ENCODE measurements at places on chromosomes 13 and 19.

GRCh38 chr19:17775245-17775927, 19.6 kb upstream of the B3GNT3 start:
- no peak for DNase-seq

- no peak for DNase-seq
Measured at GRCh38 chr13:105506463-105506862, 1029.0 kb downstream of the EFNB2 start.

DNA sequence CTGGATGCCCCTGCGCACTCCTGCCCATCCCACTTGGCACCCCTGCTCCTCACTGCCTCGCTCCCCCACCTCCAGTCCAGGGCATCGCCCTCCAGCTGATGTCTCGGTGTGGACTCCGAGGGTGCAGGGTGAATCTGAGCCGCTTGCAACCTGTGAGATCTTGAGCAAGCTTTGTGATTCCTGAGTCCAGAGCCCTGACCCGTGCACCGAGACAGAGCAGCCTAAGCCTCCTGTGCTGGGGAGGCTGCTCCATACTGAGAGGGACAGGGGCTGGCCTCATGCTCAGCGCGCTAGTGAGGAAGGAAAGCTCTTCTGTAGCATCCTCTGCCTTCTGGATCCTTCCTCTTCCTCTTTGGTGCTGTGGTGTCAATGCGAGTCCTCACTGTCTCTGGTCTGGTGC, 116.0 kb downstream of the TEX29 start:
- DNase-seq: no peak

DNA sequence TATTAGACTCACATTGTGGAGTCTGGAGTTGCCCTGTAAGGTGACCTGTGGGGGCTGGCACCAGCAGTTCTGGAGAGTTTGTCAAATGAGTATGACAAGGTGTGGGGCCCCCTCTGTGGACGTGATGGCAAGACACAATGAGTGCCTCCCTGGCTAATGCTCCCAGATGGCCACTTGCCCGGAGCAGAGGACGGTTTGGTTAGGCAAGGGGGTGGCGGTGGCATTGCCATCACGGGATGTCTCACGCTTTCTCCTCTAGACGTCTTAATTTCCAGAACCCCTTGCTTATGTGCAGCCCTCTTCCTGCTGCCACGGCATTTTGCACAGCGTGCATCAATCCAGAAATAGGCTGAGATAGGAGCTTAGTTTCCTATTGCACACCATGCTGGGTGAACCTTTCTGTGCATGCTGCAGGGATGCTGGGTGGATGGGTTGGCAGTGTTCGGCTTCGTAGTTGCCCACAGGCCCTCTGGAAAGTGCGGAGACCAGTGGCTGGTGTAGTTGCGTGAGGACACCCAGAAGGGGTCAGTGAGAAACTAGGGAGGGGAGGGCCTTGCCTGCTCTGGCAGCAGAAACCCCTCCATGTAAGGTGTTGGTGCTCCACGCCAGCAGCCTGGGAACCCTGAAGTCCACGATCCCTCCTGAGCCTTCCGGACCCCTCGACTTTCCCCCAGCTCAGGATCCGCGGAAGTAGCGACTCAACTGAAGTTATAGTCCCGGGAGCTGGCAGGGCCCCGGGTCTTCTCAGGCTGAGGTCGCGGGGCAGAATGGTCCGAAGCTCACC, 18.1 kb upstream of the LRP3 start:
- DNase-seq: no peak

GRCh38 chr19:8731428-8732169, 10.2 kb downstream of the OR2Z1 start:
- DNase-seq: no peak

GRCh38 chr19:46724468-46724867, 7.6 kb upstream of the PRKD2 start:
- no peak for DNase-seq

- no peak for DNase-seq
Measured at GRCh38 chr19:7287722-7288121, 6.5 kb downstream of the INSR start.

GRCh38 chr13:23922005-23922932, 25.0 kb upstream of the C1QTNF9B start:
- DNase-seq: no peak

DNA sequence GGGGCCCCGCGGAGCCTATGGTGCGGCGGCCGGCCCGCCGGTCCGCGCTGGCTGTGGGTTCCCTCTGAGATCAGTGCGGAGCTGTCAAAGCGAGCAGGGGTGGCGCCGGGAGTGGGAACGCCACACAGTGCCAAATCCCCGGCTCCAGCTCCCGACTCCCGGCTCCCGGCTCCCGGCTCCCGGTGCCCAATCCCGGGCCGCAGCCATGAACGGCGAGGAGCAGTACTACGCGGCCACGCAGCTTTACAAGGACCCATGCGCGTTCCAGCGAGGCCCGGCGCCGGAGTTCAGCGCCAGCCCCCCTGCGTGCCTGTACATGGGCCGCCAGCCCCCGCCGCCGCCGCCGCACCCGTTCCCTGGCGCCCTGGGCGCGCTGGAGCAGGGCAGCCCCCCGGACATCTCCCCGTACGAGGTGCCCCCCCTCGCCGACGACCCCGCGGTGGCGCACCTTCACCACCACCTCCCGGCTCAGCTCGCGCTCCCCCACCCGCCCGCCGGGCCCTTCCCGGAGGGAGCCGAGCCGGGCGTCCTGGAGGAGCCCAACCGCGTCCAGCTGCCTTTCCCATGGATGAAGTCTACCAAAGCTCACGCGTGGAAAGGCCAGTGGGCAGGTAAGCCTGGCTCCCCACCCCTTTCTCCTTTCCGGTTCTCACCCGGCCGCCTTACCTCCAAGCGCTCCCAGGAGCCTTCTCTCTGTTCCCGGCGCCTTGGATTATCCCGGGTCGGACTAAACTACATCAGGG, at the start of gene PDX1:
PDX1 (plus strand) TSS at position 67 of the 743 bp plus-strand sequence; CDS start at position 206, 139 bp downstream.
- no peak for DNase-seq

DNA sequence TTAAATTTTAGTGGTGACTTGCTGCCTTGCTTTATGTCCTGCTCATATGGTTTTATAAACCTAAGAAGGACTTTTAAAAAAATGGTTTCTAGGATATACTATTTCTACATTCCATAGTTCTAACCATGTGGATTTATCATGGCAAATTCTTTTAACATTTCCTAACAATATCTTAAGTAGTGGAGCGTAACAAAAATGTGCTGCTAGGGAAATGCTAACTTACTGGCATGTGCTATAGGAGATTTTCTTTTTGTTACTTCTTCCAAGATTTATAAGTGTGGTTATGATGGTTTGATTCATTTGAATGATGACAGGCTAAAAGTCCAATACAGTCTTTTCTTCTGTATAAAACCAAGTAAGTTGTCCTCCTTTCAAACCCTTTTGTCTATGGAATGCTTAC, 713.7 kb downstream of the SLITRK1 start:
- DNase-seq: no peak

- DNase-seq: no peak
Measured at GRCh38 chr13:90645582-90645981, 701.9 kb upstream of the MIR17HG start.

GRCh38 chr19:12782424-12783290, 7.3 kb upstream of the HOOK2 start:
- peak; percentile 75 for DNase-seq

DNA sequence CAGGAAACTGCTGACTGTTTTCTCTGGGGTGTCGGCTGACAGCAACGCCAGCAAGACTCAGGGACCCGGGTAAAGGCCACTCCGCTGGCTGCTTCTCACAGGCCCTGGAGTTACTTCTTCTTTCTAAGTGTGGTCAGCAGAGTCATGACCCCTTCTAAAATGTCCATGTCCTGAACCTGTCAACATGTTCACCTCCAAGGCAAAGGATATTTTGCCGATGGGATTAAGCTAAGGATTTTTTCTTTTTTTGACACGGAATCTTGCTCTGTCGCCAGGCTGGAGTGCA, 7.9 kb downstream of the PEX11G start:
- DNase-seq: no peak

DNA sequence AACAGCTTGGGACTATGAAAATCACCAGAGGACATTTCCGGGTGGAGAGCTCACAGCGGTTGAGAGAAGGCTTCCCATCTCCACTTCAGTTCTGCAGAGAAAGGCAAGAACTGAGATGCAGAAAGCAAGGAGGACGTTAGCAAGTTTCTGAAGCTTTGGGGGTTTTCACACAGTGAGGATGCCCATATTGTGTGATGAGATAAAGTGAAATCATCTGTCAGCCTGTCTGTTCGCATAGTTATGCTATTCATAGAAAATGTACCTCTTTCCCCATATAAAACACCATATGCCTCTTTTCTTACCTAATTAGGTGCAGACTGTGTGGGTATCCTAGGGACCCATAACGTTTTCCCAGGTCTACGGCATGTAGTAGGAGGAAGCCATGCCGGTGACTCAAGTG, 27.5 kb downstream of the ZIC5 start:
- no peak for DNase-seq

Measured in T-helper 2 cell (primary cell).